ENCODE measurements at places on chromosomes 16 and 17. TPM values are rescaled to one million over a fixed set of nuclear protein-coding genes. Genes with fewer than 3 reads are reported as not detected.

Gene VAT1L
- not detected for total RNA-seq

Gene C17orf58
- total RNA-seq: 21.1 TPM

Gene CRYBA1
- total RNA-seq: not detected

DNA sequence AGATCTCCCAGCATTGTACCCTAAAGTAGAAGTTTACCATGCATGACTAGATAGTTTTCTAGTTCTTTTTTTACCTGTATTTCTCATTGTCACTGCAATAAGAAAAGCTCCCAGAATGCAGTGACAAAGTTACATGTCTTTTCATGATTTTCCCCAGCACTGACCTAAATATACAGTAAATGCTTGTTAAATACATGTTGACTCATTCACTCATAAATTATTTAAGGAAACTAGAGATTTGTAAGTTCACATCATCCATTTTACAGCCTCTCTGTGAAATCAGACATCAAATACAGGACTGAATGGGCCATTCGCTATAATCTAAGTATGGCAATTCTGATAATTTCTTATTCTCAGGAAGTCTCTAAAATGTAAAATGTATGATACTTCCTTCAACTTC lies 258.9 kb upstream of the AXIN2 start:
- DNase-seq: no peak

GRCh38 chr17:8894673-8895578 lies 27.5 kb upstream of the PIK3R6 start:
- DNase-seq: peak; percentile 52

DNA sequence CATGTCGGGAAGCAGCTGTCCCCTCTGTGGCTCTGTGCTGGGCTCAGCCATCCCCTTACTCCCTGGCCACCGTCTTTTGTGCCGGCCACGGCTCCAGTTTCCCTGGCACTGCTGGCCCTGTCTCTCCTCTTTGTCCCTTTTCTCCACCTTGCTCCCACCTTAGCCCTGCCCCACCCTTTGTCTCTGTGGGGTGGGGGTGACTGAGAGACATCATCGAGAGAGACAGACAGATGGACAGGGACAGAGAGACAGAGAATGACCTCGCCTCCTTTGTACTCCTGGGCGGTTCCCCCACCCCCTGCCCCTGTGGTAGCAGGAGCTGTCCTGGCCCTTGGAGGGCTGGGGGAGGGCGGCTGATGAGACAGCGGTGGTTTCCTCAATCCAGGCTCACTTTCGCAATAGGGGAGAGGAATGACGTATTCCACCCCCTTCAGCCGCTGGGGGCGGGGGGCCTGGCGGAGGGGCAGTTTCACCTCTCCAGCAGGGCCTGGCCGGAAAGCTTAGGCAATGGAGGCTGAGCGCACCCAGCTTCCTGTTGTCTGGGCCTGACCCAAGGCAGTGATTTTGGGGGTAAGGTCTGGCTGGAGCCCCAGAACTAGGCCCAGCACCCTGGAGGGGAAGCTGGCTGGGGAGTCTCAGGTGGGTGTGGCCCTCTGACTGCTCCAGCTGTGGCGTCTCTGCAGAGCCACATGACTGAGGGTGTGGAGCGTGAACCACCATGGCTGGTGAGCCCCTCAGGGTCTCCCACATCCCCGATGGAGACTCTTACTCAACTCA lies 7.3 kb downstream of the FMNL1 start:
- peak; percentile 91 for DNase-seq

DNA sequence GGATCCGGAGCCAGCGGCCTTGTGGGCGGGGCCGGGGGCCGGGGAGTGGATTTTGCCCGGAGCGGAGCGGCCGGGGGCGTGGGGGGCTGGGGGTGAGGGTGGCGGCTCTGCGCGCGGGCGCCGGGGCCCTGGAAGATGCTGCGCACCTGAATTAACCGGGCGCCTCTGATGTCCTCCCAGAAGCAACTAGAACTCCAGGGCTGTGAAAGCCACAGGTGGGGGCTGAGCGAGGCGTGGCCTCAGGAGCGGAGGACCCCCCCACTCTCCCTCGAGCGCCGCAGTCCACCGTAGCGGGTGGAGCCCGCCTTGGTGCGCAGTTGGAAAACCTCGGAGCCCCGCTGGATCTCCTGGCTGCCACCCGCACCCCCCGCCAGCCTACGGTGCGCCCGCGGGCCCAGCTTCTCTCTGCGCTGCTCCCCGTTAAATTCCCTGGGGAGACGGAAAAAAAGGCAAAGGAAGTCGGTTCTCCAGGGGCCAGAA lies 549 bp downstream of the SLC26A11 start:
- DNase-seq: no peak

GRCh38 chr17:7748076-7748775 lies 30.7 kb downstream of the DNAH2 start:
- no peak for DNase-seq

GRCh38 chr16:11354407-11354732 lies 9.1 kb downstream of the RMI2 start:
- no peak for DNase-seq

DNA sequence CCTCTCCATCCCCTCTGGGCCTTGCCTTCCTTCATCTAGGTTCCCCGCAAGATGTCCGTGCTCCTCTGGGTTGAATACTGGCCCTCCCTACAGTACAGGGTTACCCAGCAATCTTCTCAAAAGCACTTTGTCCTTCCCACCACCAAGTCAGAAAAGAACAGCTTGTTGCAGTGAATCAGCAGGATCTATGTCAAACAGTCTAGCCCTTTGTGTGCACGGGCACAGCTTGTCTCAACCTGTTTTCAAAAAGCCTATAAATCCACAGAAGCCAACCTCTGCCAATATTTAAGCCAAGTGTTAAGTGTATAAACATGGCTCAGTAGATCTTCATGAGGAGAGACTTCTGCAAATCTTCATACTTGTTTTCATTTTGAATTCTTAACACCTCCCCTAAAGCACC lies 25.2 kb downstream of the C17orf67 start:
- DNase-seq: no peak

DNA sequence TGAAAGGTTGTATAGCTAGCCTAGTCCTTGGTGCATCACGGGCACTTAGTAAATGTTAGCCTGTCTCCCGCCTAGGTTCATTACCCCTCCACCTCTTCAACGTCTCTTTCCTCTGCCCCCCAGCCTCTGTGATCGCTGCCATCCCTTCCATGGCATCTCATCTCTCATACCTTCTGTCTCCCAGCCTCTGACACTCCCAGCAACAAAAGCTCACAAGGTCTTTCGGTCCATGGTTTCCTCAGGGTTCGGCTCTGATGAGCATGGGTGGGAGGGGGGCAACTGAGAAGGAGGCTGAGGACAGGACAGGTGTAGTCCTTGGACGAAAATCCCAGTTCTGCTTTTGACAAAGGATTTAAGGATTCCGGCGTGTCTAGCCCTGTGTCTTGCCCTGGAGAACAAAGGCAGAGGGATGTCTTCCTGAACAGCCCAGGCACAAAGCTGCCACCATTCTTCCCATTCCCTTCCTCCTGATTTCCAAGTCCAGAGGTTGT lies 16.7 kb downstream of the CCR7 start:
- no peak for DNase-seq

- peak; percentile 96 for DNase-seq
Observed at GRCh38 chr16:2537451-2538379, at the start of gene PDPK1. Gene PDPK1, plus strand, starts transcription at chr16:2538021. Its CDS starts 92 bp downstream, at chr16:2538113.

Measured in MG63 (cell line).